ENCODE measurements at places on chromosomes 4 and X.

- no peak for DNase-seq
Observed at GRCh38 chr4:116321471-116321870, 763.9 kb downstream of the TRAM1L1 start.

- DNase-seq: no peak
Observed at GRCh38 chrX:2855761-2856160, 27.0 kb downstream of the GYG2 start.

- no peak for DNase-seq
Observed at GRCh38 chrX:57453901-57454300, 137.9 kb upstream of the ZXDB start.

GRCh38 chr4:10007793-10008608, 13.3 kb downstream of the SLC2A9 start:
- DNase-seq: no peak

DNA sequence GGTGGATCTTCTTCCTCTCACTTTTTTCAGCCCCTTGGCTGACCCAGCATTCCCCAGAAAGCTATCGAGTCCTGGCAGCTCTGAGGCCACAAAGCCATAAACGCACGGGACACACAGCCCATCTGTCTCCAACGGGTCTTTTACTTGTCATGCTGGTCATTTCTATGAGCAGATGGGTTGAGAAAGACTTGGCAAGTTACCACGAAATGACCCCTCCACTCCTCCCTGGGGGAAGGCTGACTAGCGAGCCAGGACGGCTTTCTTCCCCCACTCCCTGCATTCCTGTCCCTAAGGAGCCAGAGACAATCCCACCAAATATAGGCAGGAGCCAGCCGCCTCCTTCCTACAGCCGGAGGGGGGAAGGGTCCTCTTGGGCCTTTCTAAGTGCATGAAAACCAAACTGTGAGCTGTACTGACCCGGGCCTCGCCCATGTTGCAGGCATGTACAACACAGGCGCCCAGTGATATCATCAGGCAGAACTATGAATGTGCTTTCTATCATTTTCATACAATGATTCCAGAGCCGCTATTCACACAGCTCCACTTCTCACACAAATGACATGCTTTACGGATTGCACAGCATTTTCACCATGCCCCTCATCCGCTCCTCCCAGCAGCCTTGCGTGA, 28.6 kb downstream of the AFAP1 start:
- DNase-seq: no peak

- no peak for DNase-seq
Observed at GRCh38 chr4:3026540-3026939, 47.8 kb downstream of the HTT-AS start.

- no peak for DNase-seq
Observed at GRCh38 chr4:47031011-47031678, at the start of gene GABRB1. Gene GABRB1, plus strand, starts transcription at chr4:47031567.

Measured in NCI-H2029 treated with DMSO at 0.1 percent for 48 hours (cell line).